ENCODE measurements at places on chromosomes 12 and 14. TPM values are rescaled to one million over a fixed set of nuclear protein-coding genes. Genes with fewer than 3 reads are reported as not detected.

DNA sequence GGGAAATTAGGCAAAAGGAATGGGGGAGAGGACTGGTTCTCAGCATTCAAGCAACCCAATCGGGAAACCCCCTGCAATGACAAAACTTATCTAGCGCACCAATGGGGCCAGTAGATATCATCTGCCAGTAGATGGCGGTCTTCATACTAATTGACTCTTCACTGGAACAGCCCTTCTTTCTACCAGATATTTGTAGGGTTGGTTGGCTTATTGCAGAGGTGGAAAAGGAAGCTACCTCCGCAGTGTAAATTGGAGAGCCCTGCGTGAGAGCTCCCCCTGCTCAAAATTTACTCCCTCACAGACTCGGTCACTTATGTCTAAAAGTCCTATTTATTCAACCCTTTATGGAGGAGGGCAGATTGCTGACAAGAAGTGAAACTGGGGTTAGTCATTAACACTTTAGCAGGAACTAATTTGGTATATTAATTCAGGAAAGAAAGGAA, 166.1 kb upstream of the CCND2 start:
- DNase-seq: no peak

DNA sequence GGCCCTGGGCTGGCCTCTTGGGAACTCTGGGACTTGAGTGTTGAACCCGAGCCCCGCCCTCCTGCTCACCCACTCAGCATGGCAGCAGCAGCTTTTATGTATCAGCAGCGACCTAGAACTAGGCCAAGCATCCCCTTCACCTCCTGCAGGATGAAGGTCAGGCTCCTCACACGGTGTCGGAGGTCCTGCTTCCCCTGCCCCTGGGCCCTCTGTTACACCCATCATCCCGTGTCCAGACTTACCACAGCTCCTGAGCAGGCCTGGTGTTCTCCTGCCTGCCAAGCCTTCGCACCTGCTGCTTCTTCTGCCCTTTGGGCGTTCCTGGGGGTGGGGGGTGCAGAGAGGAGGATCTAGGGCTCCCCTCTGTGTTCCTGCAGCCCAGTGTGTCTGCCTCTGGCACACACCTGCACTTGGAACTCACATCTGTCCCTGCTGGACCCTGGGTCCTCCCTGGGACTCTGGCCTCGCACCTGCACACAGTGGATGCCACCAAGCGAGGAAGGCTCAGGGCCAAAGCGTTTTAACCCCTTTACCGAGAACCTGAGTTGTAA, 80.3 kb downstream of the PAPOLA start:
- no peak for DNase-seq

DNA sequence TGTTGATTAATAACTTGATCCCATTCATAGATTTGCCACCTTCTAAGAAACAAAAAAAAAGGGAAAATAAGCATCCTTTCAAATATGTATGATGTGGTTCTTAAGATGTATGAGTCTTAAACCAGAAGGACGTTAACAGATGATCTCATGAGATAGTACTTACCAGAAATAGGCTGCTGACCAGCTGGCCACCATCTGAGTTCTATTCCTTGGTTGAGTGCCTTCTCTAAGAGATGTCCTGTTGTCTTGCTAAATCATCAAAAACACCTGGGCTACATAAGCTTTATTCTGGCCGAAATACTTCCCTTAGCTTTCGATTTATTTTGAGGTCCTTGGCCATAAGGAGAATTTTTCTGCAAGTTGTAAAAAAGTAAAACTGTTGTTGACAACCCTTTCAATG, 55.6 kb downstream of the GPR65 start:
- no peak for DNase-seq

- peak; percentile 32 for DNase-seq
Measured at GRCh38 chr14:100616854-100617409, 29.7 kb upstream of the BEGAIN start.

- peak; percentile 70 for DNase-seq
Measured at GRCh38 chr14:80987235-80988032, 32.0 kb downstream of the TSHR start.

DNA sequence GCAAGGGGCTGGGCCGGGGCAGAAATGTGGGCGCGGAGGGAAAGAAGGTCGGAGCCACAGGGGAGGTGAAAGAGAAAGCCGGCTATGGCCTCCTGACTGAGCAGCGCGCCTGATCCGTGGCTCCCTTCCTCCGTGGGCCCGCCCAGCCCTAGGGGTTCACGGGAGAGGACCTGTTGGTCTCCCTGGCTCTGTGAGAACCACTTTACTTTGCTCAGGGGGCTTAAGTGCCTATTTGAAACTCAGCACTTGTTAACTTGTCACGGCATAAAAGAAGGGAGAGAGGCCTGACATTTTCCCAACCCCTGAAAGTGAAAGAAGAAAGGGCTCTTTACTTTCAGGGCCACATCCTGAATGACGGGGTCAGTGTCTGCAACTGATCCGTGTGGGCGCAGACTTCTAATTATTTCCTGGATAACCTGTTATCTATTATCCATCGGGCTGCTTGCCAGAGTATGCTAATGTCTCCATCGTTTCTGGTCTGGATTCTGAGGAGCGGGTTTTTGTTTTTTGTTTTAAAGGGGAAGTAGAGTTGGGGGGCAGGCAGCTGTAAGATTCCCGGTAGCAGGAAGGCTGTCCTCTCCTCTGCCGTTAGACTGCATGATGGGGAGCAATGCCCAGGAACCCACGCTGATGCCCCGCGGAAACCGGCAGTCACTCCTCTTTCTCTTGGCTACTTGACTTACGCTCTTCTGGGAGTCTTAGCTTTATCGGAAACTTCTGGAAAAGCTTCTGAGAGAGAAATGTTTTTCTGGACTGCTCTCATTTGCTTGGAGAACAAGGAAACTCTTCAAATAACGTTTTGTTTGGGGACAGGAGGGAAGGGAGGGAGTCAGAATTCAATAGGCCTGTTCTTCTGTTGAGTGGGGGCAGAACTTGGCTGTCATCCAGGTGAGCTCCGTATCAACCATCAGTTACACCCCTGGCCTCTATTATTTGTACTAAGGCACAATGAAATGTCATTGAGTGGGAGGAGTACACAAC, 127.7 kb upstream of the MAX start:
- peak; percentile 76 for DNase-seq

- DNase-seq: no peak
Measured at GRCh38 chr14:102601378-102601925, 9.0 kb downstream of the RCOR1 start.

GRCh38 chr14:54662491-54663133, 95.7 kb downstream of the SAMD4A start:
- DNase-seq: no peak

DNA sequence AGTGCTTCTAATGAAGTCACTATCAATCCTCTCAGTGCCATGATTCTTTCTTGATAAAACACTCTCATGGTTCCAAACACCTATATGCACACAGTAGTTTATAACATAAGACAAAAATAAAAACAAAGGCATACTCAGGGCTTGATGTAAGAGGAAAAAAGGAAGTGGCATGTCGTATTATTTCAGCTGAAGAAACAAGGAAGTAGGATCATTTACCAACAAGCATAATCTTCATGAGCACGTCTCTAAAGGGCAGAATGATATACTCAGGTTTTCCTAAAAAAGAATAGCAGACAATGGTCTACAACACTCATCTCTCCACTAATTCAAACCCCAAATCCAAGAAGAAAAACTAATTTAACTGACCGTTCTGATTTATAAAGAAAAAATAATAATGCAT, 33.9 kb downstream of the NUMB start:
- DNase-seq: no peak

DNA sequence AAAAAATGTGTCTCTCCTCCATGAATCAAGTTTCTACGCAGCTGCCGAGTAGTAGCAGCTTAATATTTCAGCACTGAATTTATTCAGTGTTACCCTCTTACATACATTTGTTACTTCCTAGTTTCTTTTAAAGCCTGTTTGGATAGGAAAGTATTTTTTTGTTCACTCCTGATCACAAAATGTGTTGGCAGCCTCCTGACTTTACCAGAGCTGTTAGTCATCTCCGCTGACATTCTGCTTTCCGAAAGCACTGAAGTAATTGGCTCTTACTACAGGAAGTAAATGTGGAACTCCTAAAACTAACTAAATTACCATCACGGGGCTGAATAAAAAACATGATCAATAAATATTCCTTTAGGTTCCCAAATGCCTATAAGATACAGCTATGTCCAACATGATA, 225.5 kb downstream of the EPS8 start:
- no peak for DNase-seq

DNA sequence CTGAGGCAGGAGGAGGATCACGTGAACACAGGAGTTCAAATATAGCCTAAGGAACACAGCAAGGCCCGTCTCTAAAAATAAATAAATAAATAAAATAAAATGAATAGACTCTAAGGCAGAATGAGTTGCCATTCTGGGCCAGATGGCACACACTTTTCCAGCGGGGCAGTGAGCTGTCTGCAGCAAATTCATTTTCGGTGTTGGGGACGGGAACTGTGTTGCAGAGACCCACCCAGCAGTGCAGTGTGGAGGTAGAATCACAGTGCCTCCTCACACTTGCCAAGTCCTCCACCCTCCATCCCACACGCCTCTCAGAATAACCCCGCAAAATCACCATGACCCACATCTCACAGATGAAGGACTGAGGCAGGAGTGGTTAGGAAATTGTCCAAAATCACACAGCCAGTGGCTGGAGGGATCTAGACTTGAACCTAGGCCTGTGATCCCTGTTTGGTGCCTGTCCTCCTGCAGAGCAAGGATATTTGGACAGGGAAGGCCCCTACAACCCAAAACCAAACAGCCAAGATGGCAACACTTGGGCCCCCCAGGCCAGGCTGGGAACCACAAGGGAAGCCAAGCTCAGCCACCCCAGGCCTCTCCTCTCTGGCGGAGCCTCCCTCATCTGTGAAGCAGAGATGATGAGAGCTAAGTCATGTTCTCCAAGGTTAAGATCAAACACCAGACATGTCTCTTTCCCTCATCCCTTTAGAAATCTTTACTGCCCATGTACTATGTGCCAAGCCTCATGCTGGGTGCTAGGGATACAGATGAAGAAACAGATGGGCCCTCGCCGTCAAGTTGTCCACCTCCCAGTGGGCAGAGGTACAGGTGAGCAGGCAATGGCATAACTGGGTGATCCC, 152.7 kb downstream of the DPF3 start:
- DNase-seq: no peak

GRCh38 chr12:27285403-27285802, 41.3 kb downstream of the STK38L start:
- DNase-seq: no peak

GRCh38 chr14:100098171-100098570, 32.9 kb downstream of the EVL start:
- no peak for DNase-seq

DNA sequence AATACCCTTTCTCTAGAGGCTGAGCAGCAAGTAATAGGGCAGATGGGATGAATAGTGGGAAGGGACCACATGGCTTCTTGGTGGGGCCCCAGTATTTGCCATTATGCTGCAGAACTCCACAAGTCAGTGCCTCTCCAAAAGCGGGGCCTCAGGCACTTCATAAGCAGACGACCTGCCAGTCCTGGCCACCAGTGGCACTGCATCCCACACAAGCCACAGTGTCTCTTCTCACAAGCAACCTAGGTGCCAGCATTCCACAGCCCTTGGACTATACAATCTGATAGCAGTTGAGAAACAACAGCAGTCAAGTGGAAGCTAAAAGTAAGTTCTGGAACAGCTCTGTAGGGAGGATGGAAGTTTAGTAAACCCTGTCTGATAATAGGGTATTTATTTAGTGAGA, 4.2 kb upstream of the SLC8A3 start:
- DNase-seq: no peak

GRCh38 chr14:92049781-92050180, 9.9 kb upstream of the TRIP11 start:
- DNase-seq: no peak

DNA sequence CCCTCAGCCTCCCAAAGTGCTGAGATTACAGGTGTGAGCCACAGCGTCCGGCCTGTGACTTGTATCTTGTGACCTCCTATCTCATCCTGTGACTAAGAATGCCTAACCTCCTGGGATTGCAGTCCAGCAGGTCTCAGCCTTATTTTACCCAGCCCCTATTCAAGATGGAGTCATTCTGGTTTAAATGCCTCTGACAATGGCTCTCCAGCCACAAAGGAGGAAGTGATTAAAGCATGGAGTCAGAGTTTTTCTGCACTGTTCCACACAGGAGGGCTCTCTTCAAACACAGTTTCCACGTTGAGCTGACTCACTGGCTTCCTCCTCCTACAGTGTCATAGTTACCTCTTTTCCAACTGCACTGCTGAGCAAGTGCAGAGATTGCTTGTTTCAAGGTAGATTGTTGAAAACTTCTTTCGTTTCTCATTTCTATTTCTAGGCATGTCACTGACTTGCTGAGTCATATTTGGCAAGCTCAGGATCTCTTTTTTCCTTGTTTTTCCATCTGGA, 383.8 kb downstream of the PCNX1 start:
- no peak for DNase-seq

DNA sequence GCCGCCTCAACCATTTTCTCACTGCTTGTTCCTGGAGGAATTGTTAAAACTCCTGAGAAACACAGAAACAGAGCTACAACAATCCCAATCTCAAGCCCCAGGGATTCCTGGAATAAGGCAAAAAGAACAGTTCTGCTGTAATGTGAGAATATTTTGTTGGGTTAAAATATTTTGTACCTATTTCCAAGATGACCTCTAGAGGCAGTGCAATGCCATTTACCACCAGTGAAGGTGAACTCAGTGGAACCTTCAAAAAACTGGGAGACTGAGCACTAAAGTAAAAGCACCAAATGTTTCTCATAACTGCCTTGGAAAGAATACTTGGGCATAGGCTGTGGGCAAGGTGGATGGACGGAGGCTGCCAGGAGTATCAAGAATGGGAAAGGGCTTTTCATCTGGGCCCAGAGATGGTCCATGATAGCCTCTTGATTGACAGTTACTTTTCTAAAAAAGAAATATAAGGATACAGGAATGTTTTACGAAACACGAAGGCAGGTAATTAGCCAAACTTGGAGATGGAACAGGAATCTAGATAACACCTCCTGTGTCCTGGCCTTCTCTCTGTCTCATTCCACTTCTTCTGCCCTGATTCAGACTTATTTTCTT, 334.0 kb upstream of the FLRT2 start:
- DNase-seq: no peak

- DNase-seq: no peak
Measured at GRCh38 chr14:47438650-47439140, 236.7 kb downstream of the MDGA2 start.

GRCh38 chr12:53093777-53094393, 3.6 kb upstream of the IGFBP6 start:
- DNase-seq: peak; percentile 26

DNA sequence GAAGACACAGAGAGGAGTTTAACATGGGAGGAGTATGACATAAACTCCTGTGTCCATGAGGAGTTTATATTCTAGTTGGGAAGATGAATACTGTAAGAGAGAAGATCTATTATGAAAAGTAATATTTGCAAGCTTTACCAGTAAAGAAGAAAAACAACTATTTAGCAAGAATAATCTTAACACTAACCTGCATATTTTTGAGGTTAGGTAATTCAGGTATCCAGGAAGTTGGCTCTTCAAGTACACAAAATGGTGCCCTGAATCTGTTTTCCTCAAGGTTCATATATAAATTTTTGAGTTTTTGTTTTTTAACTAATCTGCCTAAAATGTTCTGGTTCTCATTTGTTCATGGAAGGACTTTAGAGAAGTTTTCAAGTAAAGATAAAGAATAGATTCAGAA, 33.9 kb upstream of the KCNMB4 start:
- DNase-seq: no peak

NFATC4 gene
- 121 TPM for total RNA-seq

PRH2 gene
- total RNA-seq: not detected

EPS8 gene
- 165 TPM for total RNA-seq

OR4N5 gene
- total RNA-seq: not detected
